ENCODE measurements at places on chromosomes 1 and 21.

- no peak for DNase-seq
These were observed 207.0 kb downstream of the PTPRC start for GRCh38 chr1:198845851-198846250.

DNA sequence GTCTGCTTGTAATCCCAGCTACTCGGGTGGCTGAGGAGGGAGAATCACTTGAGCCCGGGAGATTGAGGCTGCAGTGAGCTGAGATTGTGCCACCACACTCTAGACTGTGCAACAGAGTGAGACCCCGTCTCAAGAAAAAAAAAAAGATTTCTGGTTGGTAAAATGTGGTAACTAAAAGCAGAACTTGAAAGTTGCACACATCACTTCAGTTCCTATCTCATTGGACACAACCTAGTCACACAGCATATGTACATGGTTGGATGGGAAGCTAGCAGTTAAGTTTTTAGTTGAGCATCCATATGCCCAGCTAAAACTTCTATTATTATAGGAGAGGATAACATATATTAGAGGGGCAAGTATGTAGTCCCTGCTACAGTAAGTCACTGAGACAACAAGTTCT is 22.1 kb downstream of the BCAS2 start:
- no peak for DNase-seq

- no peak for DNase-seq
These were observed 1065.6 kb upstream of the TMPRSS15 start for GRCh38 chr21:19468991-19469715.

DNA sequence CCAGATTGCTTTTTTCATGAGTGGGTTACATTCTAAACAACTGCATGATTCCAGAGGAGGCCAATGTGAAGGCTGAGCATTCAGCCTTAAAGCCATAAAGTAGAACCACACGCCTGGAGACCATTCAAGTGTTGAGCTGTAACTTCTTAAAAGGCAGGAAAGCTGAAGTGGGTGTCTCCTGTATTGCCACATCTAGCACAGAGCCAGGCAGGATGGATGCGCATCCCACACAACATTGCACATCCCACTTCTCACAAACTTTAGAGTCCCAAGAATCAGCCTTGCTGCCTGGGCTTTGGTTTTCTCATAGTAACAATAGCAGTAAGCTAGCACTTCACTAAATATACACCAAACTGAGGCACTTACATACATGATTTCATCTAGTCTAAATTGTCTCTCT is 151.7 kb downstream of the DAB1 start:
- no peak for DNase-seq

DNA sequence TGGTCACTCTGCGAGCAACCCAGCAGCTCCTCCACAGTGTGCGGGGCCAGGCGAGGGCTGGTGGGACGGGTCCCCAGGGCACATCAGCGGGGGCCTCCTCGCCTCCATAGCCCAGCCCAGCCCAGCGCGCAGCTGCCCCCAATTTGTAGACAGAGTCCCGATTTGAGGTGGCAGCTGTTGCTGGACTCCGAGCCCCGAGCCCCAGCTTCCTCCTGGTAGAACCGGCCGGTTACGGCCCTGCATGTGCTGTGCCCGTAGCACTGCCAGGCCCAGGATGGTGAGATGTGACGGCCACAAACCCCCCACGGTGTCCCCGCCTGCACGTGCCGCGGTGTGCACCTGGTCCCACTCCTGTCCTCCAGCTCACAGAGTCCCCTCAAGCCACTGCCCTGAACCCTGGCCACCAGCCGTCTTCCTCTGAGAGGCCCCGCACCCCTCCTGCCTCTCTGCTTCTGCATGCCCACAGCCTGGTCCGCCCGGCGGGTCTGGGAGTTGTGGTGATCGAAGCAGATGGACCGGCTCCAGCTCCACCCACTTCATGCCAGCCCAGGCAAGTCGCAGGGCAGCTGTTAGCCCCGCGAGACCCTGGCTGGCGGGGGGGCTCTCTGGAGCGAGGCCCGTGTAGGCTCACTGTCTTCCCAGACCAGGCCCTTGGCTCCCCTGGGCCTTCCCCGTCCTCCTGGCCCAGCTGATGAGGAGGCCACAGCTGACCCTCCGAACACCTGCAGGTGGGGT is 55.5 kb downstream of the MORN1 start:
- DNase-seq = no peak
